Tibial nerve (tissue), 4 donors: ENCODE measurements at places on chromosomes 3 and 15. TPM values are rescaled to one million over a fixed set of nuclear protein-coding genes. Genes with fewer than 3 reads are reported as not detected.

Gene SCN11A
- 0.87 TPM for total RNA-seq

GRCh38 chr15:27459836-27460235 is 488.9 kb downstream of the GABRG3 start:
- DNase-seq: no peak

- DNase-seq: no peak
These were observed 30.7 kb upstream of the CHRNB4 start for GRCh38 chr15:78671626-78672211.

Gene CLSTN2
- 21.3 TPM for total RNA-seq

DNA sequence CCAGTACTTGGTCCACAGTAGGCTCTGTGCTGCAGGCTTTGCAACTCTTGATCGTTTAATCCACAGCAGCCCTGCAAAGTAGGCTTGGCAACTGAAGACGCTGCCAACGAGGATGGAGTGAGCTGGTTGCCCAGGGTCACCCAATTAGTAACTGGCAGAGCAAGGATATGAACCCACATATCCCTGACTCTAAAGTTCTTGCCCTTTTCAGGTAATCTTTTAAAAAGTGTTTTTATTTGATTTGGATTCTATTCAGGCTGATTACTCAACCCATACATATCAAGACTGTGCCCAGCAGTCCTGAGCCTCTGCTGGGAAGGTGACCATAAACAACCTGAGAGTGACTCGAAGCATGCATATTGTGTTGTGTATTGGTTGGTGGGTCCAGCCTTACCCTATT is 50.3 kb downstream of the PSMD6 start:
- no peak for DNase-seq

Gene TLR9
- total RNA-seq: not detected

DNA sequence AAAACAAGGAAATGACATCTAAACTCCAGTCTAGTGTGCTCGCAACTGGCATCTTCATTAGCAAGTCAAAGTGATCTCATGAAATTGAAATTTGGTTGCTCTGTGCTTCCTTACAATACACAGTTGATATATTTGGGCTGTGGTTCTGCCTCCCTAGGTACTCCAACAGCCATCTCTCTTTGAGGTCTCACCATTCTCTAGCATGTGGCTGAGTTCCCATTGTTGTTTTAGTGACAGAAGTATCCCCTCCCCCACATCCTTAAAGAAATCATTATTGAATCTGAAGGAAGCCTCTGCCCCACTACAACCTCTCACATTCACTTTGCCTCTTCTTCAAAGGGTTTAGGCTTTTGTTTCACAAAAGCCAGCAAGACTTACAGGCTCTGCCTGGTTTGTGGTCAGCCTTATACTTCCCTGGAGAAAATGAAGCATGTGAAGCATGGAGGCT is 516.5 kb downstream of the NLGN1 start:
- DNase-seq: no peak

Gene SH3GL3
- not detected for total RNA-seq

GRCh38 chr3:150710097-150710496 is 6.4 kb upstream of the ERICH6 start:
- DNase-seq: no peak
